ENCODE measurements at places on chromosomes 7 and 10.

GRCh38 chr7:94160719-94161435 lies 156.7 kb upstream of the BET1 start:
- no peak for DNase-seq

GRCh38 chr7:83468251-83468739 lies 180.6 kb downstream of the SEMA3E start:
- no peak for DNase-seq

GRCh38 chr7:7976677-7977076 lies 8.1 kb downstream of the GLCCI1 start:
- DNase-seq: peak; percentile 62

- DNase-seq: no peak
Observed at GRCh38 chr7:134495546-134495945, 31.8 kb upstream of the AKR1B10 start.

GRCh38 chr10:77849039-77849664 lies 77.4 kb downstream of the DLG5 start:
- DNase-seq: no peak

DNA sequence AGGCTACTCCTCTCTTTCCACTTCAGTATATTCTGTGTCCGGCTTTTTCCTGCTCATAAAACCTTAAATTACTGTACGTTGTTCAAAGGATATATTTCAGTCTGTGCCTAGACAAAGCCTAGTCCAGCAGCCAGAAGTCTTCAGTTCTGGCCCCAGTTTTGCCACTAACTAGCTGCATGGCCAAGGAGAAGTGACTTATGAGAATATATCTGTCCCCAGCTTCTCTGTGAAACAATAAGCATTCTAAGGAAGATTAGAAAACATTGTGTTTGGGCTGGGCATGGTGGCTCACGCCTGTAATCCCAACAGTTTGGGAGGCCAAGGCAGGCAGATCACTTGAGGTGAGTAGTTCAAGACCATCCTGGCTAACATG lies 105.0 kb upstream of the HDAC9 start:
- no peak for DNase-seq
